ENCODE measurements at places on chromosomes 6 and 20. TPM values are rescaled to one million over a fixed set of nuclear protein-coding genes. Genes with fewer than 3 reads are reported as not detected.

Gene PET117
- not detected for polyA plus RNA-seq

Gene TAP2
- polyA plus RNA-seq, result 3.7 TPM

Gene VWA7
- 2.1 TPM for polyA plus RNA-seq

Gene TCF15
- polyA plus RNA-seq, result 2.2 TPM

Gene CLPSL2
- polyA plus RNA-seq, result not detected

Gene OVOL2
- polyA plus RNA-seq, result not detected

Gene ENPP3
- 0.32 TPM for polyA plus RNA-seq

Gene TCP11
- 0.35 TPM for polyA plus RNA-seq

Gene ZFP64
- polyA plus RNA-seq, result 11.2 TPM

Gene TP53TG5
- polyA plus RNA-seq, result 1.2 TPM

Gene SLC17A4
- polyA plus RNA-seq, result not detected

Gene TFEB
- not detected for polyA plus RNA-seq

Gene RAMACL
- 0.23 TPM for polyA plus RNA-seq

Gene NOX3
- polyA plus RNA-seq, result not detected

Gene IGF2R
- 103 TPM for polyA plus RNA-seq

Gene CST4
- not detected for polyA plus RNA-seq
